ENCODE measurements at places on chromosomes 4 and X.

GRCh38 chrX:57930051-57930450 is 19.8 kb upstream of the ZXDA start:
- H3K27ac ChIP-seq, result no peak overlapping the region
- no peak for DNase-seq
- H3K27me3 ChIP-seq, result no peaks in the 10 kb centered on the region
- H3K4me1 ChIP-seq, result no peaks in the 10 kb centered on the region
- no peak overlapping the region for H3K4me3 ChIP-seq

DNA sequence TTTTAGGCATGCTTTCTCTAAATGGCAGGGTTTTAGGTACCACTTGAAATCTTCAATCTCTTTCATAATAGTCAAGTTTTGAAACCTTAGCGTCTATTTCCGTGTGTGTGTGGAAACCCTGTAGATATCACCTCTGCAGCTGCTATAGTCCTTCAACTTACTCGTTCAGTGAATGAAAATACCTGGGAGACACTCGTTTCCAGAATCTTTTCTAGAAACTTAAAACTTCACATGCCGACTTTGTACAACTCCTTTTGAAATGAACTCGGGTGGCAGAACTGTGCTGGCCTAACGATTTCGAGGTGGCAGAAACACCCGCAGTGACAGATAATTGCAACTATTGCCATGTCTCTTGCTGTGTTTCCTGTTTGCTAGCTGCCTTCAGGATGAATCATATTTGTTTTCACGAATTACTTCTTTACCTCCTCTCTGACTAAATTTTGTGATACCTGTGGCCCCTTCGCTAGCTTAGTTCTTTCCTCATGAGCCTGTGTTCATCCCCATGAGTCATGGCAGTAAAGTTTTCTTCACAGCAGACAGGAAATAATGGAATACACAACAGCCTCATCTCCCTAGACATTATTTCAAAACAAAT is 104.7 kb upstream of the SMIM10 start:
- no peaks in the 10 kb centered on the region for H3K4me1 ChIP-seq
- H3K4me3 ChIP-seq, result no peak overlapping the region
- no peaks in the 10 kb centered on the region for H3K36me3 ChIP-seq
- no peak for DNase-seq

GRCh38 chrX:12895866-12896265 is 10.6 kb upstream of the TLR8 start:
- no peaks in the 10 kb centered on the region for H3K36me3 ChIP-seq
- no peaks in the 10 kb centered on the region for H3K27me3 ChIP-seq
- H3K27ac ChIP-seq, result no peak overlapping the region
- H3K4me3 ChIP-seq, result no peak overlapping the region
- DNase-seq, result no peak

DNA sequence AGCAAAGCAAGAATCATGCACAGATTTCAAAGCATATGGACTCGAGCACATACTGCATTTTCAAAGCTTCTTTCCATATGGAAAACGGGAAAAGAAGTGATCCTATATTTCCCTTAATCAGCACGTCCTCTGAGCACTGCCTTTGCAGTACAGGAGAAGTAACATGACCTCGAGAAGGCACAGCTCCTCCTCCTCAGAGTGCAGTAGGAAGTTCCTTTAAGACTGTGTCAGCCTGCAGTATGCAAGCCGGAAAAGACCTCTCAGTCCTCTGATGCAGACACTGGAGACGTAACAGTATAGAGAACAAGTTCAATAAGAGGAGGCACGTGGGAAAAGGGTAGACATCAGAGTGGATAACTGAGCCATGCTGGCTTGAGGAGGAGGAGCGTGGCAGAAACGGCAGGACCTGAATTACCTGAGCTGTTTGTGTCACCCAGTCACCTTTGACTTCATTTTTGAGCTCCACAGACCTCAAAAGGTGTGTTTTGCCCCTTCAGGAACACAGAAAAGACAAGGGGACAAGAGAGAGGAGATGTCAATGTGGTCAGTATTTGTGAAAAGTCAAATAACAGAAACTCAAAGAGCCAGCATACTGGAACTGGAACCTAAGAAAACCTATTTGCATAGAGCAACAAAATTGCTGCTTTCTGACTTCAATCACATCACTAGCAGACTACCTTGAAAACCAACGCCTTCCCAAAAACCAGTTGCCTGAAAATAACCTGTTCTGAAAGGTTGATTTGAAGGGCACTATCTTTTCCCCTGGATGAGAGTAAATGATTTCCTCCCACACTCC is 20.8 kb downstream of the IRF2 start:
- H3K4me3 ChIP-seq, result no peak overlapping the region
- no peak for DNase-seq

GRCh38 chrX:11465648-11466411 is 172.6 kb downstream of the AMELX start:
- no peak overlapping the region for H3K27ac ChIP-seq
- DNase-seq, result no peak
- H3K27me3 ChIP-seq, result no peaks in the 10 kb centered on the region
- no peak overlapping the region for H3K4me3 ChIP-seq
- H3K36me3 ChIP-seq, result no peaks in the 10 kb centered on the region

GRCh38 chrX:135480076-135480475 is 40.4 kb upstream of the INTS6L start:
- H3K4me1 ChIP-seq, result no peaks in the 10 kb centered on the region
- no peak for DNase-seq
- no peaks in the 10 kb centered on the region for H3K36me3 ChIP-seq
- no peaks in the 10 kb centered on the region for H3K27me3 ChIP-seq

DNA sequence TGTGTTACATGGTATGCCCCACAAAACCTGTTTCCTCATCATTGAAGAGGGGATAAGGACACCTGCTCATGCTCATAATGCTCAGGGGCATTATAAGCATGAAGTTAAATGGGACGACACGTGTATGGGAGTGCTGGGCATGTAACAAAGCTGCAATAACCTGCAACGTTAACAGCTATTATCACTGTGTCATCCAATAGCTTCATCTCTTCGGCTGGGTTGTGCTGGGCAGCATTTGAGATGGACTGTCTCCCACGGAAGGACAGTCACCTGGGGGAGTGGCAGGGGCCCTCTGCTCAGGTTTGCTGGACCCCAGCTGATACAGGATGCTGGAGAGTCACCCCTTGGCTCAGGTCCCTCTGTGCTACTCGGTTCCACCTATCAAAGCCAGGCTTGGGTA is 94.5 kb downstream of the NSUN7 start:
- no peaks in the 10 kb centered on the region for H3K4me1 ChIP-seq
- H3K36me3 ChIP-seq, result no peaks in the 10 kb centered on the region
- peak overlapping the region; percentile 80 for H3K27ac ChIP-seq
- no peak overlapping the region for H3K4me3 ChIP-seq

- H3K36me3 ChIP-seq, result no peaks in the 10 kb centered on the region
- no peak for DNase-seq
- no peaks in the 10 kb centered on the region for H3K27me3 ChIP-seq
- peaks cover 13% of the 10 kb centered on the region for H3K4me1 ChIP-seq
- no peak overlapping the region for H3K27ac ChIP-seq
Measured at GRCh38 chr4:140004549-140004895, 149.5 kb downstream of the MAML3 start.

DNA sequence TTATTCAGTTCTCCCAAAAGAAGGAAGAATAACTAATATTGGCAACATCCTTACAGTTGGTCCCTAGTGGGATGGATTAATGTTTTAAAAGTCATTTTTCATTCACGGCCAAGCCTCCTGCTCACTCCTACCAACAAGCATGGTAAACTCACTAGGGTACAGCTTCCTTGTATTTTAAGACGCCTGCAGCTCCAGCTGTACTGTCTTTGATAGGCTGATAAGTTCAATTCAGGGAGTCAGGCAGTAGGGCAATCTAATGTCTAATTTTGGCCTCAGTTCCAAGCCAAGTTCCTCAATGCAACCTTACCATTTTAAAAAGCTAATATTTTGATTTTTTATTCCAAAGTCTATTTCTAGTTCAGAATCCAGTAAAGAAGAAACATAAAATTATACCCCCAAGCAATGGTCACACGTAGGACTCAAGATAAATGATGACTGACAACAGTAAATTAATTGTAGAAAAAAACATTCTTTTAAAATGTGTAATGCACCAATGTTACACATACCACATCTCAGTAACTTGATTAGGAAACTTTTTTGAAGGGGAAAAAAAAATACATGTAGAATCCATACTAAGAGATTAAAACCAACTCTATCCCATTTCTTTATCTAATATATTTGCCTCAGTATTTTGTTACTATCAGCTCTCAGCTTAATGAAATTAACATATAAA is 9.3 kb downstream of the LCORL start:
- no peaks in the 10 kb centered on the region for H3K4me1 ChIP-seq
- H3K27me3 ChIP-seq, result no peaks in the 10 kb centered on the region
- no peak overlapping the region for H3K27ac ChIP-seq
- H3K36me3 ChIP-seq, result no peaks in the 10 kb centered on the region
- H3K4me3 ChIP-seq, result no peak overlapping the region

- no peaks in the 10 kb centered on the region for H3K36me3 ChIP-seq
- H3K27me3 ChIP-seq, result no peaks in the 10 kb centered on the region
- H3K4me3 ChIP-seq, result no peak overlapping the region
- no peak overlapping the region for H3K27ac ChIP-seq
Measured at GRCh38 chr4:165844161-165844560, 28.9 kb upstream of the TLL1 start.

DNA sequence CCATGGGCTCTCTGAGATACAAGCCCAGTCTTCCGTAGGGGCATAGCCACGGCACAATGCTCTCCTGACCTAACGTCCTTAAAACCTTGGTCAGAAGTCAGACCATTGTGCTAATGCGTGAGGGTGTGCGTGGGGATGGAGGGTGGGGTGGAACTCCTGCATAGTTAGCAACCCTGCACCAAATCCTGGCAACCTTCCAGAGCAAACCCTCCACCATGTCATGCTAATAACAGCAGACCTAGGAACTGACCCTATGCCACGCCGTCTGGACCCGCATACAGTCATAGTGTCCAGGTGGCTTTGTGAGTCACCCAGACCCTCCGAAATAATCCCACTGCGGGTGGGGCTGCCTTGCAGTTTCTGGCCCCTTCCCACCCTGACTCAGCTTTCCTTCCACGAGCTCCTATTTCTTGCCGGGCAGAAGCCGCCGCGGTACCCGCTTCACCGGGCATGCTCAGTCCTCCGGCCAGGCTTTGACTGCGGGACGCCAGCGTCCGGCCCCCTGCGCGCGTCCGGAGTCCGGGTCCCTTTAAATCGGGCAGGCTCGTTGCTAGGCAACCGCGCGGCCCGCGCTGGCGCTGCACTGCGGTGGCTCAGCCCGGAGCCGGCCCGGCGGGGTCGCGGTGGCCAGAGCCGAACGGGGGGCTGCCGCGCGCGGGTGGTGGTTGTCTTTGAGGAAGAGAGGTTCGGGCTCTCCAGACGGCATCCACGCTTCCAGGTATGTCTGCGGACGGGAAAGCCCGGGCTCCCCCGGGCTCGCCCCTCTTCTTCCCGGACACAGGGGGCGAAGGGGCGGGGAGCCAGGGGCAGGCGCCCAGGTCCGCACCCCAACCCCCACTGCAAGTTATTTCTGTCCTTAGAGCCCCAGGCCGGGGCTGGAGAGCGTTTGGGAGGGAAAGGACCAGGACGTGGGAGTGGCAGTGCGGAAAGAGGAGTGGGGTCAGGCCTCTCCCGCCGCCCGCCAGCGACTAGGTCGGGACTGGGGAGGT is at the start of gene CCDC160:
Gene CCDC160 (plus strand): TSS at position 557 of the 989 bp plus-strand sequence. CDS start 7,619 bp downstream, outside the sequence.
- peak within 1 kb of the TSS; percentile 53 for H3K4me3 ChIP-seq
- DNase-seq, result no peak
- H3K27ac ChIP-seq, result no peak within 1 kb of the TSS
- no peaks in the 10 kb centered on the region for H3K27me3 ChIP-seq
- H3K36me3 ChIP-seq, result no peaks in the 10 kb centered on the region
- H3K4me1 ChIP-seq, result no peaks in the 10 kb centered on the region

- H3K4me3 ChIP-seq, result no peak overlapping the region
- DNase-seq, result no peak
- H3K4me1 ChIP-seq, result no peaks in the 10 kb centered on the region
- no peak overlapping the region for H3K27ac ChIP-seq
Measured at GRCh38 chr4:96162636-96163035, 322.7 kb downstream of the PDHA2 start.

DNA sequence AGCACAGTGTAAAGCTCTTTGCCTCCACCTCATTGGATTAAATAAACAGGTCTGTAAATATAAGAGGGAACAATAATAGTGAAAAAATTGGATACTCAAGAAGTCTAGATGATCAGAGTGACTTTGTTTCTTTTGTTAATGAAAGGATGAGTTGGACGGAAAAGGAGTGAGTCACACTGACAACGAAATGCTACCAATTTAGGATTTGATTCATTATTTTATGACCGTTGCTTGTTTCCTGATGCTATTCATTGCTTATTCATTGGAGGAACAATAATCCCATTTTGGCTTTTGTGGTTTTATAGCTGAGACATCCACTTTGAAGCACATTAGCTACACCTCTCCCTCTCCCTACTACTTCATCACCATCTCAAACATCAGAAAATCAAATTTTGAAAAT is 74.4 kb upstream of the DYNLT3 start:
- H3K4me3 ChIP-seq, result no peak overlapping the region
- no peaks in the 10 kb centered on the region for H3K4me1 ChIP-seq
- H3K27ac ChIP-seq, result no peak overlapping the region
- no peaks in the 10 kb centered on the region for H3K36me3 ChIP-seq

- no peaks in the 10 kb centered on the region for H3K27me3 ChIP-seq
- no peak overlapping the region for H3K4me3 ChIP-seq
- H3K36me3 ChIP-seq, result no peaks in the 10 kb centered on the region
- no peak overlapping the region for H3K27ac ChIP-seq
Measured at GRCh38 chr4:57073559-57073958, 36.6 kb downstream of the IGFBP7 start.

- no peak for DNase-seq
- H3K36me3 ChIP-seq, result no peaks in the 10 kb centered on the region
- H3K27ac ChIP-seq, result no peak overlapping the region
- H3K27me3 ChIP-seq, result no peaks in the 10 kb centered on the region
- H3K4me3 ChIP-seq, result no peak overlapping the region
- no peaks in the 10 kb centered on the region for H3K4me1 ChIP-seq
Measured at GRCh38 chr4:67891645-67892044, 7.8 kb upstream of the TMPRSS11D start.

DNA sequence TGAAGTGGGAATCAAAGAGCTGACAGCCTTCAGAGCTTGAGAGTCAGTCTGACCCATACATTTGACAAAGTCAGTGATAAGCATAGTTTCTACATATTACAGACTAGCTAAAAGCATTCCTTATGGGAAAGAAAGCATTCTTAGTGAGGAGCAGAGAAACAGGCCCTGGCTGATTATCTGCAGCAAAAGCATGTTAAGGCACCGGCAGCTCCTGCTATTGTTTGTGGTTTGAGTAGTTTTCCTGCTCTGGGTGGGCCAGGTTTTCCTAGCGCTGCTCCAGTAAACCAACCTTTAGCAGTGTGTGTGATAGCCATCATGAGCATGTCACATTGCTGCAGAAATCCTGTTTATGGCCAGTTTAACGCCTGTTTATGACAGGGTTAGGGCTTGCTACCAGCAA is 51.6 kb upstream of the WDR1 start:
- no peaks in the 10 kb centered on the region for H3K27me3 ChIP-seq
- DNase-seq, result no peak
- H3K4me1 ChIP-seq, result peaks cover 15% of the 10 kb centered on the region
- H3K4me3 ChIP-seq, result no peak overlapping the region

- no peak overlapping the region for H3K4me3 ChIP-seq
- no peak for DNase-seq
- H3K27me3 ChIP-seq, result no peaks in the 10 kb centered on the region
- no peaks in the 10 kb centered on the region for H3K36me3 ChIP-seq
Measured at GRCh38 chr4:104869831-104870230, 276.8 kb upstream of the TET2 start.

- no peaks in the 10 kb centered on the region for H3K4me1 ChIP-seq
- no peak for DNase-seq
- no peak overlapping the region for H3K4me3 ChIP-seq
- H3K27me3 ChIP-seq, result no peaks in the 10 kb centered on the region
- H3K36me3 ChIP-seq, result peaks cover 41% of the 10 kb centered on the region
- no peak overlapping the region for H3K27ac ChIP-seq
Measured at GRCh38 chrX:1419545-1420355, 27.8 kb upstream of the SLC25A6 start.
